ENCODE measurements at places on chromosomes 6 and 20.

GRCh38 chr20:63432577-63433325 is 39.7 kb downstream of the KCNQ2 start:
- no peak for DNase-seq

- DNase-seq, result no peak
These were observed 50.6 kb downstream of the LAMA4 start for GRCh38 chr6:112203577-112204349.

- no peak for DNase-seq
These were observed 57.4 kb downstream of the MOCS1 start for GRCh38 chr6:39876826-39877225.

DNA sequence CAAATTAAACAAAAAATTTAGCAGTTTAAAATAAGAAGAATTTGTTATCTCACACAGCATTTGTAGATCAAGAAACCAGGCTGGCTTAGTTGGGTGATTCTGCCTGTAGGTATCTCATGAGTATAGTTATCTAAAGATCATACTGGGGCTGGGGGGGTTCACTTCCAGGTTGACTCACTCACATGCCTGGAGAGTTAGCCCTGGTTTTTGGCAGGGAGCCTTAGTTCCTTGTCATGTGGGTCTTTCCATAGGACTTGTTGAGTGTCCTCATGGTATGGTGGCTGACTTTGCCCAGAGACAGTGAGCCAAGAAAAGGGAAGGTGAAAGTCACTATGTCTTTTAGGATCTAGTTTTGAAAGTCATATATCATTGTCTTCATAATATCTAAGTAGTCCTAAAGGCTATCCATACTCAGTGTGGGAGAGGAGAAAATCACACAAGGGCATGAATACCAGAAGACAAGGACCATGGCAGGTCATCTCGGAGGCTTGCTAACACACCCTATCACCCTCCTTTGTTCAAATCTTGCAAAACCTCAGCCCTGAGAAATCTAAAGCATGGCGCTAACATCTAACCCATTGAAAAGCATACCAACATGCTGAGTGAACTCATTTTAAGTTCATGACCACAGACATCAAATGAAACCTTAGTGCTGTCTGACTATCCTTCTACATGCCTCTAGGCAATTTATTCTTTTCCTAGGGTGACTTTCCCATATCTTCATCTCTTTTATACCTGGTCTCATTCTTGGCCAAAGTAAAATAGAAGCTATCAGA is 39.2 kb downstream of the CYP24A1 start:
- no peak for DNase-seq

Measured in NK-92 treated with Interleukin-12 subunit alpha and Interleukin-12 subunit beta, amount 100 ng/mL, for 24 hours (cell line).